Stimulated activated CD8-positive, alpha-beta memory T cell treated with anti-CD3 and anti-CD28 coated beads, Interleukin-15, amount 100 ng/mL, for 1 hour (primary cell): ENCODE measurements at places on chromosomes 3 and 15.

- DNase-seq = no peak
These were observed 80.6 kb upstream of the PRR20G start for GRCh38 chr3:127368186-127369032.

GRCh38 chr3:26712211-26713026, 89.8 kb downstream of the LRRC3B start:
- no peak for DNase-seq

DNA sequence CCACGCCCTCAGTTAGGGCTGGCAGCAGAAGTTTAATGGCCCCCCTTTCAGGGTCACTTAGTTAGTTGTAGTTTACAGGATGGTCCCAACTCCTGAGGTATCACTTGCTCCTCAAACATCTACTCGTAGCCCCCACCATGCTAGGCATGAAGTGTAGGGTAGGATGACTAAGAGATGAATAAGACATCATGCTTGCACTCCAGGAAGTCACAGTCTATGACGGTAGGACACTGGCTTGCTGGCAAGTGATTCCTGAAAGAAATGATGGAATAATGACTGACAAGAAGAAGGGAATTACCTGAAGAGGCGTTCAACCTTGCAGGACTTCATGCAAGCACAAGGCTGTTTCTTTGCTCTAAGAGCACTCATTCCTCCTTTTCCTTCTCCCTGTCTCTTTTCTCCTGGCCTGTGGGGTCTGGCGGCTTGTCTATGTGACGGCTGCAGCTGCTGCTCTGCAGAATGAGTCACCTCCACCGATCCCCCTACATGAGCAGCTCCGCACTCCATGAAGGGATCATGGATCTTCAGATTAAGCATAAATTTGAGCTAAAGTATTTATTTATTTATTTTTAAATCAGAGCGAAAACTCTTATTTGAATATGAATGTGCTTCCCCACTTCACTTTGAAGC, 82.9 kb upstream of the BOC start:
- no peak for DNase-seq

DNA sequence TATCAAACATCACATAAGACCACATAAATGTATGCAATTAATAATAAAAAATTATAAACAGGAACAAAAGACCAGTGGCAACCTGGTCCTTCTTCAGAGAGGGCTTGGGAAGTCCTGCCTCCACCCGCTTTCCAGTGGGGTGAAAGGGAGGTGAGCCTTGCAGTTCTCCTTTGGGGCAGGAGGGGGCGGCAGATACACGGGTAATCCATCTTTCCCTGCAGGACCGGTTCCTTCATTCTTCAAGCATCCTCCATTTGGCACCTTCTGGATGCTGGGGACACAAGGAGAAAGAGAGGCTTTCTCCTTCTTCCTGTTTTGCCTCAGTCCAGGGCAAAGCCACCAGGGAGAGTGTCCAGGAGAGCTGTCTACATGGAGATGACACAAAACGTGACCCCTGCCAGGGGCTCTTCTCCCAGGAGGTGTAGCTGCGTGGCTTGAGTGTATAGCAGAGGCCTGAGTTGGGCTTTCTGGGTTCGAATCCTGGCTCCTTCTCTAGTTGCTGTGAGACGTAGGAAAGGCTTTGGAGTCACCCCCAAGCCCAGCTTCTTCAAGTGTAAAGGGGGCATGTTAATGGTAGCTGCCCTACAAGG, 23.2 kb downstream of the RPLP1 start:
- DNase-seq = peak; percentile 65

DNA sequence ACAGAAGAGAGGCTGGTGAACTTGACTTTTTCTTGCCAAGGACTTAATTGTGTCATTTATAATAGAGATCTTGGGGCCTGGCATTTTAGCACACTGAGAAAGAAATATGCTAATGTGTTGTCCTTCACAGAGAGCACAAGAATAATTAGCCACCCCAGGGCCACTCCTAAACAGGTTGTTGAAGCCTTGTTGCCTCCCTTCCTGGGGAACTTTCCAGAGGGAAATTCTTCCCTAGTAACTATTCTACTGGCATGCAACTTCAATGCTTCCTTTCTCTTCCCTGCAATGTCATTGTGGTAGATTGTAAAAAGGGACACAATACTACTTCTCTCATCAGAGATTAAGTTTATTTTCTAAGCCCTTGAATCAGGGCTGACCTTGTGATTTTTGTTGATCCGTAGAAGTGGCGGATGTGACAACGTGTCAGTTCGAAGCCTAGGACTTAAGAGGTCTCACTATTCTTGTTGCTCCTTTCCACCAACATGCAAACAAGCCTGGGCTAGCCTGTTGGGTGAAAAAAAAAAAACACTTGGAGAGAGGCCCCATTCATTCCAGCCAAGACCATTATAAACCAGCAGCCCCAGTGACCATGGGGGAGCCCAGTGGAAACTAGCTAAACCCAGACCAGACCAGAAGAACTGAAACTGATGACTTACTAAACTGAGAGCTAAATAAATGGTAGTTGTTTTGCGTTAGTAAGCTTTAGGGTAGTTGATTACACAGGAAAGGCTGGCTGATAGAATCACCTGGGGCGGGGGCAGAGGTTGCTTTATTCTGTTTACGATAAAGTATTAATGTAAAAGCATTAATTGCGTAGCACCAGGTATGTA, 287.2 kb downstream of the SHQ1 start:
- DNase-seq = no peak

DNA sequence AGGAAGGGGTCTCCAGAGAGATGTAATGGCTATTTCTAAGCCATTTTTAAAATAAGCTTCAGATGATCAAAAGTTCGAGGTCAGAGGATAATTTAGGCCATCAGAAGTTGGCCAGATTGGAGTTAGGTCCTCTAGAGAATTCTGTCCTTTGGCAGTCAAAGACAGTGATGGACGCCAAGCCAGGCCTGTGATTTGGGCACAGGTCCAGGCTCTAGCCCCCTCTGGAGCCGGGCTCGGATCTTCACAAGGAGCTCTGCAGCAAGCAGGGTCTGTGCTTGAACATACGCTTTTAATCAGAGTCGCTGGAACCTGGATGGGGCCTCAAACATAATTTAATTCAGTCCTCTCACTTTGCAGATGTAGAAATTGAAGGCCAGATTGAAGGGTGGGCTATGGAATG, 151.4 kb upstream of the BCL6 start:
- DNase-seq = no peak

- no peak for DNase-seq
These were observed 932.9 kb downstream of the ROBO1 start for GRCh38 chr3:78834910-78835309.

GRCh38 chr3:99711351-99711750, 73.0 kb downstream of the COL8A1 start:
- DNase-seq = no peak

DNA sequence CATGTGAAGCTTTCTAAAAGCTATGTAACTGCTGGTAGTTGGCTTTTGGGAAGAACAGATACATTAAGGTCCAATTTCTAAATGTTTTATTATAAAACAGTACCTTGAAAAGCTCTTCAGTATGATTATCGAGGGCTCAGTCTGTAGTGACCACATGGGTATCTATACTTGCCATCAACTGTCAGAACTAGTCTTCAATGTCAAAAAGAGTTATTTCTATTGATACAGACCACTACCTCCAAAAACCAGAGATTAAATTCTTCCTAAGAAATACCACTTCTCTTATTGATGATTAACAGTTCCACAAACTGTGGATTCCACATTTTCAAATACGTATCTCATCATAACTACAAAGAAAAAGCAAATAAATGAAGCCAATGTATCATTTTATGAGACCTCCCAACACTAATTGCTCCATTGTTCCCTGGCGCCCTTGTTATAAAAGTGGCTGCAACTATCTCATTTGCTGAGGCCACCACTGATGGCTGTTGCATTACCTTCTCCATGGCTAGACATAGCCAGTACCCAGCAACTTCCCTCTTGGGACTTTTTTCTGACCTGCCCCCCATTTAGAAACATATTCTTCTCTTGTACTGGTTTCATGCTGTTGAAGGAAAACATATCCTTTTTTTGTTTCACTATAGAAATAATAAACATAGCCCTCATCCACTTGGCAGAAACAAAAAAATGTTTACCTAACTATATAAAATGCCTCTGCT, 33.9 kb upstream of the MBNL1 start:
- no peak for DNase-seq

GRCh38 chr3:52498137-52499054, 3.3 kb downstream of the STAB1 start:
- DNase-seq = no peak

DNA sequence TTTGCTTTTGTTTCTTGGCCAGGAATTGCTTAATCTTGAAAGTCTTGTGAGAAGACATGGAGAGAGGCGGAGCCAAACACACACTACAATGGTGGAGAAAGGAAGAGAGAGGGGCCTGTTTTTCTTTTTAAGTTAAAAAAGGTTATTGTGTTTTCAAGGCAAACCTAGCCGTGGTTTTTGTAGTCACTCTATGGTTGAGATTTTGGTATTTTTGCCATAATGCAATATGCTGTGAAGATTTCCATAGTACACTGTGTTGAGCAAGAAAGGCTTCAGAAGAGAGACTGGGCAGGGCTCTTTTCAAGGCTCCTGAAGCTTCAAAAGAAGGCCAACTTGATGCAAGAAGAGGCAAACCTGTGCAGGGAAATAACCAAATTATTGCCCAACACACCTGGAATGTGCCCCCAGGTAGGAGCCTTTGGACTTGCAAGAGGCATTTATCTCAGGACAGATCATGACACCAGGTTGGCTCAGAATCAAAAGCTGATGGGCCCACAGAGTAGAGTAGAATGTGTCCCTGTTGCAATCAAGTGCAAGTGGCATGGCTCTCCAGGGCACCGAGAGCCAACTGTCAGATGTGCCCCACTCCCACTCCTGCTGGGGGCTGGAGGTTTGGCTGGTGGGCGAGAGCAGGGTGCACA, 22.1 kb downstream of the AMOTL2 start:
- DNase-seq = no peak

DNA sequence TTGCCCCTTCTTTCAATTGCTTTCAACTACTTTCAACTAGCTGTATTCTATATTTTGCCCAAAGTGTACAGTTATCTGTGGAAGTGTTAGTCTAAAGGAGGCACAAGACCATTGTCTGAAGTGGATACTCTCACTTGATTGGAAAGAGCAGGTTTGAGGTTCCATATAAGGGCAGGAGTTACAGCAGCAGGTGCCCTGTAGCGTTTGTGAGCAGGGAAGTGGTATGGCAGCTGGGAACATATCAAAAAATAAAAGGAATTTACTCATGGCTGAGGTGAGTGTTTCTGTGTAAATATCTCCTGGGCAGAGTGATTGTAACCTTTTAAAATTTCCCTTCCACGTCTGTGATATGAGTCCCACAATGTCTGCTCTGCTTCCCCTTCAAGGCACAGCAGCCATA, 38.5 kb upstream of the DNAJC13 start:
- no peak for DNase-seq

DNA sequence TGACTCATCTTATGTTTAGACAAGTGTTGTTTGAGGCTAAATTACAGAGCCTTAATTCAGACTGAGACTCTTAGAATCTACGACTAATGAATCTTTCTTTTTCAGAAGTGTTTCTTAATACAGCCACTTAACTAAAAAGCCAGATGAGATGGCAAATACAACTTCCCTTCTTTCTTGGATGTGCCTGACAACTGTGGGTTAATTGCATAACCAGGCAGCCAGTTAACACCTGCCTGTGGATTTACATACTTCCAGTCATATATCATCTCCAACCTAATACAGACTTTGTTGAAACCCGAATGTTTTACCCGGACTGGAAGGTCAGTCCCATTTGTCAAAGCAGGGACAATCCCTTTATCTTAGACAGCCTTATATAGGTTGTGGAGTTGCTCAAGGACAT, 297.6 kb downstream of the VPS13C start:
- no peak for DNase-seq

DNA sequence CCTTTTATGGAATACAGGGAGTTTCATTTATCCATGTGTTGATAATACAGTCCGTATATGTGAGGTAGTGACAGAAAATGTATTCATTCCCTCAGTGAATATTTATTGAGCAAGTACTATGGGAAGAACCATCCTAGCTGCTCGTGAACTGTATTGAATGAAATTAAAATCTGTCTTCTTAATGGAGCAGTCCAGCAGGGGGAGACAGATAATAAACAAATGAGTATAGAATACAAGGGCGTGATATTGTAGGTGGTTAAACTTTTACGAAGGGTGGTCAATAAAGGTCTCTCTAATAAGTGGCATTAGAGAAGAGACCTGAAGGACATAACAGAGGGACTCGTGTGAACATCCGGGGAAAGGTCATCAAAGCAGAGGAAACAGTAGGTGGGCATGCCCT, 62.7 kb upstream of the OSTN start:
- no peak for DNase-seq

DNA sequence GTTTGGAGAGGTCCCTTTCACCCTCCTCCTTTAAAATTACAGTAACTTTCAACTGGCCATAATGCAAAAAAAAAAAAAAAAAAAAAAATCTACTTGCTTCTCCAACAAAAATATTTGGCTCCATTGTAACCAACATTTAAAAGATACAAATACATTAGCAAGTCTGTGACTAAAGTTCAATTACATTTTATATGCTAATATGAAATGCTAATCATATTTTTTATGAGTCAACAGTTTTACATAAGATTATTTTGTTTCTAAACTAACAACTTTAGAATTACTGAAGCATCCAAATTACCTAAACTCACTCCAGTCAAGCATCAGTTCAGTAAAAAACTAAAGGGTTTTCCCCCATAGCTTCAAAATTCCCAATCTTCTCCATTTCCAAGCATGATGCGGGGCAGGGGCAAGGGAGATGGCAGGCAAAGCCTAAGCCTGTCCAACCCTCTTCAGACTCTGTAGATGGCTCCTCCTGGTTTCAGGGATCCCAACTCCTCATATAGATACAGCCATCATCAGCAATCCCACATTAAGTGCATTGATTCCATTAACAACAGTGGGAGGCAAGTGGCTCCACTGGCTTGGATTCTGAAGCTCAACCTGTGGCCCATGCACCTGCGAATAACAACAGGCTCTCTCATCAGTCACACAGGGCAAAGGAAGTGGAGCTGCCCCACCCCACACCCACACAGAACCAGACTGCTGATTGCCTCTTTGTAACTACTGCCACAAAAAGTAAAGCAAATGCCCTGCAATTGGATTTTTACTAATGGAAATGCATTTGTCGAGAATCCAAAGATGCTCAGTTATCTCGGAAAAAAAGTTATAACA, 15.0 kb downstream of the SFMBT1 start:
- no peak for DNase-seq

DNA sequence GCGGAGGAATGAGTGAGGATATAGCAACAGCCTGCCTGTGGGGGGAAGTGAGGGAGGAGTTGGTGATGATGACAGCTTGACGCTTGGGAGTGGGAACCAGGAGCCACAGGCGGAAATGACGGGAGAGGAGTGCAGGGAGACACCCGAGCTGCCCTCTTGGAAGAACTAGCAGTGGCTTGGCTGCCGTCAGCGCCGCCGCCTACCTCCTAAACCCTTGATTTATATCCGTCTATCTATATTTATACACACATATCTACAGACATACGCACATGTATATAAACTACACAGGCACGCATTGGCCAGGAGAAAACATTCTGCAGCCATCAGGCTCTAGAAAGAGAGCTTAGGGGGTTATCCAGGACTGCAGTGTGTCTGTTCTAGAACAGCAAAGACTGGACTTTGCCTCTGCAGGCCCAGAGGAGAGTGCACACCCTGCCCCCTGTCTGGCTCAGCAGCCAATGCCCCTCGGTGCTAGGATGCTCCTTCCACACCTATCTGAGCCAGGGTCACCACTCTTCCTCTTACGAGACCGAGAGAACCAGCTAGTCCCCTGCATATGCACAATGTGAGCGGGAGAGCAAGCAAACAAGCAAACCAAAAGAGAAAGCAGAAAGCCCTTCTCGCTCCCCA, 45.3 kb upstream of the MAGEF1 start:
- no peak for DNase-seq
